Colonic mucosa (tissue), 4 donors: ENCODE measurements at places on chromosomes 12 and 14.

- no peak for DNase-seq
These were observed 80.7 kb downstream of the NPAS3 start for GRCh38 chr14:33019346-33019745.

DNA sequence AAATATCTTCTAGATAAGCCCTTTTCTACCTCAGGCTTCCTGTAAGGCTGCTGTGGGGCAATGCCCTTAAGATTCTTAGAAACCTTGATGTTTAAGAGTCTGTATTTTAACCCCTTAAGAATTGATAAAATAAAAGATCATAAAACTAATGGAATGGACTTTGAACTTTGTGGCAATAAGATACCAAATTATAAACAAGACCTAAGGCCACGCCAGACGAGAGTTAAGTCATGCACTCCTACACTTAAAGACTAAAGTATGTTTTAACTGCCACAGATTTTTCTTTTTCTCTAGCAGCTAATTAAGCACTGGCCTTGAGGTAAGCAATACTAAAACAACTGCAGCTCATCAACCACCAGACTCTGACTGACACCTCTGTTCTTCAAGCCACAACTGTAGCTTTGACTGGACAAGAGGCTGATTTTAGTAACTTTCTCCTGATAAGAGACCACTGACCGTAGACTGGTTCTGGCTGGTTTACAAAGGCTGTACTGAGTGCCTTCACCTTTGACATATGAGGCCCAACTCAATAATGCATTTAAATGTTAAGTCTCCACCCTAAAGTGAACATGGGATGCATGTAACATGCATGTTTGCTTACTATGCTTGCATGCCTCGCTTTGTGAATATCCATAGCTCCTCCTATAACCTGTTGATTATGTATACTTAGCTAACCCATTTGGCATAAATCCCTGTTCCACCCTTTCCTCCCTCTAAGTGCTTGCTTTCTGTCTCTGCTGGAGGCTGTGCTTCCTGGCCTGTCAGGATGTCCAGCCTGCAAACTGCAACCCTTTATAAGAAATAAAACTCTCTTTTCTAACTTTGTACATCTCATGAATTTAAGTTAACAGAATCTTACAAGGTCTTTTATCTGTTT is 71.9 kb downstream of the KLHL28 start:
- DNase-seq = no peak

DNA sequence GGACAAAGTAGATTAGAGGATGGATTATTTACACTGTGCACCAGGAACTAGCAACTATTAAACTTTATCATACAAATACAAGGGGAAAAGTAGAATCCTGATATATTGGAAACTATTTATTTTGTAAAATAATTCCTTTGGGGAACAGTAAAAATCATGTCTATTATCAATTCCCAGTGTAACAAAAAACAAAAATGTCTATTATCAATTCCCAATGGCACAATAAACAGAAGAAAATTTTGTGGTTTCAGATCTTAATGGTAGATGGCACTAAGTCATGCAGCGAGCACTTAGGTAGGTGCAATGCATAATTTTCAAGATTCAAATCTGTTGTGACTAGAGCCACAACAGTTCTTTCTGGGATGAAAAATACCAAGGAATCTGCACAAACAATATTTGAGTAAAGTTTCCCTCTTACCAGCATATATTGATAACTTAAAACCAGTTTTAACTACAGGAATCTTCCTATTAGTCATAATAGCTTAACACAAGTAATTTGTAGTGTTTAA is 13.7 kb downstream of the CFL2 start:
- no peak for DNase-seq

- no peak for DNase-seq
These were observed 42.6 kb upstream of the BCL11B start for GRCh38 chr14:99314623-99315022.

GRCh38 chr12:109241936-109242335 is 67.1 kb downstream of the FOXN4 start:
- no peak for DNase-seq

DNA sequence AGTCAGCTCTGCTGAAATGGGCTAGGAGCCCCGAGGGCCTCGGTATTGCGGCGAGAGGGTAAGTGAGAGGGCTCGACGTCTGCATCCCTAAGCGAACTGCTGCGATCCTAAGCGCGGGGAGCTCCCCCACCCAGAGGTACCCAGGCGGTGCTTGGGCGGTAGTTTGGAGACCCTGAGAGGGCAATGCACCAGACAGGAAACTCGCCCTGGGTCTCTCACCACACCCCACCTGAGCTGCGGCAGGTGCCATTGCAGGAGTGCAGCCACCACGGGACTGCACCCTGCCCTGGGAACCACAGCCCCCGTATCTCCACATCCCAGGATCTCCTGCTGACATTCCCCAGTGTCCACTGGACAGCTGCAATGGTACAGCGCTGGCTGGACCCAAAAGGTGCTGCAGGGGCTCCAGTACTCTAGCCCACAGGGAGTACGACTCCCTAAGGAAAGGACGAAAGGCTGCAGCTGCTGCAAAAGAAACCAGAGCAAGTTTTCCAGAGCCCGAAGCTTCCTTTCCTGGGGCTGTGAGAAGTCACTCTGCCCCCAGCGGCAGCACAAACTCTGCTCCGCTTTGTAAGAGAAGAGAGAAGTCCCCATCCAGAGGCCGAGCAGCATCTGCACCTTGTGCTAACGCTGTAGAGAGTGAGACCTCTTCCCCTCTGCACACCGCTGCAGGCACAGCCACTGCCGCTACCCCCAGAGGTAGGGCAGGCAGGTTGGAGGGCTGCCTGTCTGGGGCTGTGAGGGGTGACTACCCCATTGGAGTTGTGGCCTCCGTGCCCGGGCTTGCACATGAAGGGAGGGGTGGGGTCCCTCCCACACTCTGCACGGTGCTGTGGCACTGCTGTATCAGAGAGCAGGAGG is 31.1 kb upstream of the MON2 start:
- DNase-seq = peak; percentile 50

DNA sequence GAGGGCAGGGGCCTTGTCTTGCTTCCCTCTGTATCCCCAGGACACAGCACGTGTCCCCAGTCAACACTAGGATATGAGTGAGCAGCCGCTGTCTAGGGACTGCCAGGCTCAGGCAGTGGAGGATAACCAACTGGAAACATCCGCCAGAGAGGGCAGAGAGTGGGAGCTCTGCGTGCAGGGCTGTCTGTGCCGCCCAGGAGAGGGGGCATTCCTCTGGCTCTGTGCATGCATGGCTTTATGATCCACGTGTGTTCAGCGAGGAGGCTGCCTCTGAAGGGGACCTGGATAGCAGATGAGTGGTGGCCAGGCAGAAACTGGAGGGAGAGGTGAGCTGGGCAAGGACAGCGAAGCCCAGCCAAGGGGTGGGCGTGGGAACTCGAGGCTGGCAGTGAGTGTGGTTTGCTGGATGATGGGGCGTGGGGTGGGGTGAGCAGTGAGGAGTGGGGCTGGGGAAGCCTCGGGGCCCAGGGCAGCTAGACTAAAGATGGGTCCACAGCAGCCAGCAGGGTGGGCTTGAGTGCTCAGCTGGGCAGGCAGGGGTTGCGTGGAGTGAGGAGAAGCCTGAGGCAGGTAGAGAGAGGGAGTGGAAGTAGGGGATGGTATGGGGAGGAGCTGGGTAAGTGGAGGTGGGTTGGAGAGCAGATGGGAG is 72.9 kb downstream of the PRIMA1 start:
- peak; percentile 11 for DNase-seq

DNA sequence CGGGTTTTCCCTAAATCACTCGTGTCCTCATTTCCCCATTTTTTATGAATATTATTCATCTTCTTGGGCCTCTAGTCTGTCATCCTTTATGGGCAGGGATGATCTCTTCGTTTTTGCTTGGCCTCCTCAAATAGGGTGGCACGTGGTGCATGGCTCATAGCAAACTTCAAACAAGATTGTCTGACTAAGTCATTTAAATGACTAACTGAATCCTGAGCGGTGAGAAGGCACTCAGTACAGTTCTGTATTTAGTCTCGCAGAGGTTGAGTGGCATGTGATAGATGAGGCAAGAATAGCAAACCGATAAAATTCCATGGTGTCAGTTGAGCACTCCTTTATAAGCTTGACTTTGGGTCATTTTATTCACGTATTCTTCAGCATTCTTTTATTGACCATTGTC is 5.7 kb upstream of the JDP2 start:
- no peak for DNase-seq

GRCh38 chr14:51116682-51117081 is 21.8 kb upstream of the TRIM9 start:
- no peak for DNase-seq

GRCh38 chr14:87797001-87797400 is 196.0 kb downstream of the GALC start:
- DNase-seq = no peak

DNA sequence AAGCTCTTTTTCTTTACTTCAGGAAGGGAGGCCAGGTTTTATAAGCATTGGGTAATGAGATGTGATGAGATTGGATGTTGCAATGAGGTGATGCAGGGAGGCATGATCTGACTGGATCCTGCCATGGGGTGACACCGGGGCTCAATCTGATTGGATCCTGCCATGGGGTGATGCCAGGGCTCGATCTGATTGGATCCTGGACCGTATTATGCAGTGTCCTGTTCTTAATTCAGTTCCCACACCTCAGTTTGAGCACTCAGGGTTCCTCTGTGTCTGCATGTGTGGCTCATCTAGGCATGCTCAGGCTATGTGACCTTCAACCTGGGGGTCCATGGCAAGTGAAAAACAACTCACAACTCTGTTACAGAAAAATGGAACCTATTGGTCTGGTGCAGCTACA is 166.4 kb downstream of the SLC15A4 start:
- DNase-seq = no peak

GRCh38 chr12:26465419-26466097 is 270.2 kb downstream of the SSPN start:
- no peak for DNase-seq

DNA sequence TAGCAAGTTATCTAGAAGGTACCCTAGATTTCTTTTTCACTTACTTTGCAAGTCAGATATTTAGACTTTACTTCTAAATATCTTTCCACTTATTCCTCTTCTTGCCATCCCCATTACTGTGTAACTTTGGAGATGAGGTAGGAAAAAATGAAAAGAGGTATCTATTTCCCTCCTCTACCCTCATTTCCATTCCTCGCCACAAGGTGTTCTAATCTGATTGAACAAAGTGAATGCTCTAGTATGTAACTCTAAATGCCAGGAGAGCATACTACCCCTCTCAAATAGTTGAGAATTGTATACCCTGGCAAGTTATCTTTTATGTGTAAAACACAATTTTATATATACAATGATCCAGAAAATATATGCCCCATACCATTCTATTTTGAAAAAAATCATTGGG is 1.7 kb upstream of the LDHB start:
- DNase-seq = no peak

DNA sequence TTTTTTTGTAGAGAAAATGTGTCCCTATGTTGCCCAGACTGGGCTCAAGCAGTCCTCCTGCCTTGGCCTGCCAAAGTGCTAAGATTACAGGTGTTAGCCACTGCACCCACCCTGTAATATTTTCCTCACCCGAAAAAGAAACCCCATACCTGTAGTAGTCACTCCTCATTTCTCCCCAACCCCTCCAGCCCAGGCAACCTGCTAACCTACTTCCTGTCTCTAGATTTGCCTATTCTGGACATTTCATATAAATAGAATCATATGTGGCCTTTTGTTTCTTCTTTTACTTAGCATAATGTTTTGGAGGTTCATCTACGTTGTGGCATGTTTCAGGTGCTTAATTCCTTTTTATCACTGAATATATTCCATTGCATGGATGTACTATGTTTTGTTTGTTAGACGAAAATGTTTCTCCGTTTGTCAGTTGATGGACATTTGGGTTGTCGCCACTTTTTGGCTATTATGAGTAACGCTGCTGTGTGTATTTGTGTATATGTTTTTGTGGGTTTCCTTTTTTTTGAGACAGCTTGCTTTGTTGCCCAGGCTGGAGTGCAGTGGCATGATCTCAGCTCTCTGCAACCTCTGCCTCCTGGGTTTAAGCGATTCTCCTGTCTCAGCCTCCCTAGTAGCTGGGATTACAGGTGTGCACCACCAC is 6.2 kb downstream of the ANKRD13A start:
- DNase-seq = no peak

GRCh38 chr14:53380867-53381225 is 227.7 kb upstream of the DDHD1 start:
- DNase-seq = no peak

- DNase-seq = no peak
These were observed 3.1 kb downstream of the LHX5 start for GRCh38 chr12:113468365-113469223.

GRCh38 chr12:75578546-75578945 is 67.1 kb upstream of the KRR1 start:
- no peak for DNase-seq
